Calu3 (cell line): ENCODE measurements at places on chromosomes 2 and 18. TPM values are rescaled to one million over a fixed set of nuclear protein-coding genes. Genes with fewer than 3 reads are reported as not detected.

GRCh38 chr2:108586116-108586515 lies 51.8 kb downstream of the LIMS1 start:
- DNase-seq, result no peak

DNA sequence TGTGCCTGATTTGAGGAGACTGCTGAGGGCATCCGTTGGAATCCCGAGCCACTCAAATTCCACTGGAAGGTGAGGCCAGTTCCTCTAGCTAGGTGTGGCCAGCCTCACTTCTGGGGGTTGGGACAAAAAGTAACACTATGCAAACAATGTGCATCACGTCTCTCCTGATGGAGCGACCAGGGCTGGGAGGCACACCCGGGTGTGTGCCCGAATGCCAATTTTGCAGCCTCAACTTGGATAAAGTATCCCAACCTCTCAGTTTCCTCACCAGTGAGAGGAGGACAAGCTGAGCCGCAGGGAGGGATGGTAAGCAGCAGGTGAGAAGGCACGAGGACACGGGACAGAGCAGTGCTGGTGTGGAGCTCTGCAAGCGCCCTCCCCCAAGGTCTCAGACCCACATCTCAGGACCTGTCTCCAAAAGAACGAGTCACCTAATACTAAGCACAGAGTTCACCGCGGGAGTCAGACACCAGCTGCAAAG lies 218.3 kb downstream of the HAUS1 start:
- peak; percentile 66 for DNase-seq

GRCh38 chr18:70195014-70195614 lies 10.4 kb downstream of the RTTN start:
- DNase-seq, result no peak

- no peak for DNase-seq
Measured at GRCh38 chr2:213792045-213792444, 507.8 kb downstream of the SPAG16 start.

DNA sequence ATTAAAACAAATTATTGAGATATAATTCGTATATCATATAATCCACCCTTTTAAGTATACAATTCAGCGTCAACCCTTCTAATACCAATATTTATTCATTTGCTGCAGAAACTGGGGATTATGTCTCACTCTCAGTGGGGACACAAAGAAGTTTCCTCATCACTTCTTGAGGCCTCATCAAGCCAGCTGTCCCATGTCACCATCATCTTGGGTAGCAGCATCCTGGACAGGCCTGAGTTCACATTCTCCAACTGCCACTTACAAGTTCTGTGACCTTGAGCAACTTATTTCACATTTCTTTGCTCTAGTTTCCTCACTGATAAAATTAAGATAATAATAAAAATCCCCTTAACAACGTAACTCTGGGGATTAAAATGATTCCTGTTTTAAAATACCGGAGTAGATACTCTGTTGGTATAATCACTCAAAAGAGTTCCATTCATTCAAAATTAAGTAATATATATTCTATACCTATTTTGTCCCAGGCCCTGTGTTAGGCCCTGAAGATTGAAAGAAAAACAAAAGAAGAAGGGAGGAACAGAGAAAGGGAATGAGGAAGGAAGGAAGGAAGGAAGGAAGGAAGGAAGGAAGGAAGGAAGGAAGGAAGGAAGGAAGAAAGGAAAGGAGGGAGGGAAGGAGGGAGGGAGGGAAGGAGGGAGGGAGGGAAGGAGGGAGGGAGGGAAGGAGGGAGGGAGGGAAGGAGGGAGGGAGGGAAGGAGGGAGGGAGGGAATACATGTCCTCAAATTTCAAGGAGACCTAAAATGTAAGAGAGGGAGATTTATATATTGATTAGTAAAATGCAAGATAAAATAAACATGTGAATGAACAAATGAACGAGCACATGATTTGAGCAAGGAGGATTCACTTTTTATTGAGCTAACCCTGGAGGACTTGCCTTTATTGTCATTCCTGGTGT lies 42.4 kb downstream of the NCKAP5 start:
- no peak for DNase-seq

DNA sequence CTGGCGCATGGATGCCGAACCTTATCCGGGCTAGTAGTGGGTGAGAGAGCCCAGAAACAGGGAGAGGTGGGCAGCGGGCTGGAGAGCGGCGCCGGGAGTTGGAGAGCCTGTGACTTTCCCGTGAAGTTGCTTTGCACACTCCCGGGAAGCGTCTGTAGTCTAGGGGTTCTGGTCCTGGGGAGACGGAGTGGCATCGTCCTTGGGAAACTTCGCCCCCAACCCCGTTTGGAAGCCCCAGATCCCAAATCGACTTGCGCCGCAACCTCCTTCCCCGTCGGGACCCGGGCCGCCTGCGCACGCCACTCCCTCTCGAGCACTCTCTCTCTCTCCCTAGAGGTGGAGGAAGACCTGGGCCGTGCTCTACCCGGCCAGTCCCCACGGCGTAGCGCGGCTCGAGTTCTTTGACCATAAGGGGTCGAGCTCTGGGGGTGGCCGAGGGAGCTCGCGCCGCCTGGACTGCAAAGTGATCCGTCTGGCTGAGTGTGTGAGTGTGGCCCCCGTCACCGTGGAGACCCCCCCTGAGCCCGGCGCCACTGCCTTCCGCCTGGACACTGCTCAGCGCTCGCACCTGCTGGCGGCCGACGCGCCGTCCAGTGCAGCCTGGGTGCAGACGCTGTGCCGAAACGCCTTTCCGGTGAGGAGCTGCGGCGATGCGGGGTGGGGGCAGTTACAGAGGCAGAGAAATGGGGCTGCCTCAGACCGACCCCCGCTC lies 456 bp downstream of the DOK1 start:
- DNase-seq, result no peak

DNA sequence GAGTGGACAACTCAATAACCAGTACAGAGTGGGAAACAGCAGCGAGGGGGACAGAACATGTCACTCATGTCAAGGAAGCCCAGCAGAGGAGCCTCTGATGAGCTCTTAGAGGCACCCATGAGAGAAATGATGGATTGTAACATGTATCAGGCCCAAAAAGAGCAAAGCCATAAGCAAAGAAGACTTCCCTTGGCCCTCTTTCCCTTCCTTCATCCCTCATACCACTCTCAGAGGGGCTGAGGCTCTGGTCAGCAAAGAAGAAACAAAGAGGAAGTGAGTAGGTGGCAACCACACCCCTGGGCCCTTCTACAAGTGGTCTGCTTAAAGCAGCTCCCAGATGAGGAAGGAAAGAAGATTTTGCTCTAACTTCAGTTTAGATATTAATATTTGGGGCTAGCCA lies 112.8 kb downstream of the CDC42EP3 start:
- DNase-seq, result no peak

The C2orf72 gene
- 0.66 and 0.83 TPM in 2 replicates for total RNA-seq

The SLC9A4 gene
- 0.12 and 0.22 TPM in 2 replicates for total RNA-seq

The CYRIA gene
- total RNA-seq, result 0.19 and 0.22 TPM in 2 replicates

The MC5R gene
- total RNA-seq, result not detected in 2 replicates

The SLC5A7 gene
- not detected in 2 replicates for total RNA-seq
